Vagina (tissue), 2 donors: ENCODE measurements at places on chromosomes 1 and 21.

DNA sequence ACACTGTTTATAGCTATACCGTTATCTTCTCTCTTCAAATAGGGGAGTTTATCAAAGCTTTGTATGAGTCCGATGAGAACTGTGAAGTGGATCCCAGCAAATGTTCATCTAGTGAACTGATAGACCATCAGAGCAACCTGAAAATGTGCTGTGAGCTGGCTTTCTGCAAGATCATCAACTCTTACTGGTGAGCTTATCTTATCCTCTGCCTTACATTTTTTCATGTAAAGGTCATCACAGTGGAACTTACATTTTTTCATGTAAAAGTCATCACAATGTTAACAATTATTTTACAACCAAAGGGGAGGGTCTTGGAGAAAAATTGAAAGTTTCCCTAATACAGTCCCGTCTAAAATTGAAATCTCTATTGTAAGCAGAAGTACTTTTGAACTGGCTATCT, 45.2 kb downstream of the CLEC20A start:
- DNase-seq: no peak

- no peak for DNase-seq
Observed at GRCh38 chr1:169108863-169109560, 2.5 kb downstream of the ATP1B1 start.

GRCh38 chr1:243751506-243751905, 98.5 kb downstream of the AKT3 start:
- DNase-seq: no peak

DNA sequence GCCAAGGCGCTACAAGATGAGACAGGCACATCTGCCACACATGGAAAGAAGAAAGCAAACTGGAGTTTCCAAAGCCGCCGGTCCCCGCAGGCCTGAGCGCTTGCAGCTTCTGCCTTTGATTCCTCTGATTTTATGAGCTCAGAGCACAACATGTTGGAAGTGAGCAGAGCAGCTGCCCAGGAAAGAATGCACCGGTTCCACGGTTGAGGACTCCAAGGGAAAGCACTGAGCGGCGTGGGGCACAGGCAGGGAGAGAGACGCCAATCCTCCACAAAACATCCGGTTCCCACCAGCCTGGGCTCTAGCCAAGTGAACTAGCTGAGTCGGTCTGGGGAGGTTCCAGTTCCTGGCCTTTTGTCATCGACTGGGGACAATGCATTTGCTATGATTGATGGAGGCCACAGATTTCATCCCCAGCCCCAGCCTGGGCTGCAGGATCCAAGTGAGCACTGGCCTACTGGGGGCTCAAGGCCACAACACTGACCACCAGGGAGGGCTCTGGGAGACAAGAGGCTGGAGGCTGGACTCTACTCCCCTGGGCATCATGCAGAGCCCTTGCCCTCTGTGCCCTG, 253.1 kb upstream of the IRF2BP2 start:
- DNase-seq: no peak

GRCh38 chr1:215397106-215397505, 170.0 kb upstream of the KCTD3 start:
- no peak for DNase-seq

DNA sequence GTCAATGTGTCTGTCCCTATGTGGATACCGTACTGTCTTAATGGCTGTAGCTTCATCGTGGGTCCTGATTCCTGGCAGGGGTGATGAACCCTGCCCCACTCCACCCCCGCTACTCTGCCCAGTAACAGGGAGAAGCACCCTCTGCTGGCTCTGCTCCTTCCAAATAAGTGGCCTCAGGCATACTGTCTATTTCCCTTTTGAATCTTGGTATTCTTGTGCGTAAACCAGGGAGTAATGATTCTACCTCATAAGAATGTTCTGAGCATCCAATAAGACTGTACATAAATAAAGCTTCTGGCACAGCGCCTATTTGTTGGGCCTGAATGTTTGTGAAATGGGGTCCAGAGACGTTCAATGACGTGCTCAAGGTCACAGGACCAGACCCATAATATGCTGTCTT, 35.2 kb upstream of the CTPS1 start:
- DNase-seq: no peak

GRCh38 chr21:36330904-36331303, 10.9 kb downstream of the MORC3 start:
- DNase-seq: no peak

GRCh38 chr1:28447679-28448078, 58.2 kb upstream of the RCC1 start:
- no peak for DNase-seq

DNA sequence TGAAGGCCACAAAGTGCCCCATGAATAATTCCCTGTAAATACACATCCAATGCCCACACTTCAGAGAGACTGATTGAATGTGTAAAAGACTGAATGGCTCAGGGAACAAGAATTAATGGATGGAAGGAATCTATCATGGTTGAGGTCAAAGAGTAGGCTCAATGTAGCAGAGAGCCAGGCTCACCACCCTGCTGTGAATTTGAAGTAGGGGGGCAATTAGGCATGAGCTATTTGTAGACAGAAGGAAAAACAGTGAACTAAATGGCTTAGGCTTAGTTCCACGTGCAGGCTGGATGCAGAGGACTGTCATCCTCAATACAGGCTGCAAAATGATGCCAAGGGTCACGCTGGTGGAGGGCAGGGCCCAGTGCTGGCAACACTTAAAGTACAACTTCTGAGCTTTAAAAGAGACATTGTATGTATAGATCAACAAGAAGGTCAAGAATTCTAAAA, 22.9 kb upstream of the IGSF3 start:
- DNase-seq: no peak

DNA sequence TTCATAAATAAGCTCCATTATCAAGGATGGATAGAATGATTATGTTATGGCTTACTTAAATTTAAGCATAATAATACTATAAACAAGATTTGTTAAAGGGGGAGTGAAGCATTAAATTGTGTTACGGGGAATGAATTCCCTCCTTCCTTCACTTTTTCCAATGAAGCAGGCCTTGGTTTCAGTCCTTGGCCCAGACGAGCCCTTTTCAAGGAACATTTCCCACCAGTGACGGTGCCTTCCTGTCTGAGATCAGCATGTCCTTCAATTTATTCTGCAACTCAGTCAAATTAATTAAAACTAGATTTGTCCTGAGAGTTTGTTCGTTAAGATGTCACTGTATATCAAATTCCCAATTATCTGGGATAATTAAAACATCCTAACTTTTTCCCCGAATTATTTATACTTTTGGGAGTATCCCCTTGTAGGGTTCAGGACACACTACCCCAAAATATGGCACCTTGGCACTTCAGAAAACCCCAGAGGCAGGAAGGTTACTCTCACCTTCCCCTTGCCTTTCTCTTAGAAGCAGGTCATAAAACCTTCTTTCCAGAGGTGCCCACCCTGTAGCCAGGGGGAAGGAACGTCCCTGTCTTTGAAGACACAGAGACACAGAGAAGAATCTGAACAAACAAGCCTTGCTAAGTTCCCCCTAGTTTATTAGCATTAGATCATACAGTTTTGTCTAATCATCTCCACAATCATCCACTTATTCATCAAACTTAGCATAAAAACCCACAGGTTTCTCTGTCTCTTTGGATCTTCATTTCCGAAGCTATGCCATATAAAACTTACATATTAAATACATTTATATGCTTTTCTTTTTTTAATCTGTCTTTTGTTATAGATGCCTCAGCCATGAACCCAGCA, 86.2 kb upstream of the ARHGAP29 start:
- no peak for DNase-seq

DNA sequence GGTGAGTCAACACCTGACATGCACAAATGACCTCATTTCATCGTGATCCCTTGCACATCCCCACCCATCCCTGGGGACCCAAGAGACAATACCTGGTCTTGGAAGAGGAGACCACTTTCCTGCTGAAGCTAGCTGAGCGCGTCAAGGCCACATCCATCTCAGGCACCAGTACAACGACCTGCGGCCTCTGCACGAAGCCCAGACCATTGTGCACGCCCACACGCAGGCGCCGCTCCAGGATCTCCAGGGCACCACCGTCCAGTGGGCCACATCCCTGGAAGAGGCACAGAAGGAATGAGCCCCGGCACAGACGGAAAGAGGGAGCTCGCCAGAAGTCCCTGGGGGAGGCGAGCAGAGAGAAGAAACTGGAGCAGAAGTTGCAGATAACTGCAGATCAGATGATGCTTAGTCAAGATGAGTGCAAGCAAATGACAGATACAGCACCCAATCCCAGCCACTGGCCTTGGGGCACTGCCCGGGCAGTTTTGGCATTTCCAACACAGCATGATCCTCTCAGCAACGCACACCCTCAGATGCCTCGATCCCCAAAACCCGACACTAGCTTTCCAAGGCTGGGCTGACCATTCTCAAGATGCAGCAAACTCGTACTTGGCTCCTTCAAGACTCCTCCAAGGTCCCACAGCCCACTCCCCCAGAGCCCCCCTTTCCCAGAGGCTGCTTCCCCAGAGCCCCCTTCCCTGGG, 44.1 kb downstream of the NPHP4 start:
- DNase-seq: peak; percentile 91

DNA sequence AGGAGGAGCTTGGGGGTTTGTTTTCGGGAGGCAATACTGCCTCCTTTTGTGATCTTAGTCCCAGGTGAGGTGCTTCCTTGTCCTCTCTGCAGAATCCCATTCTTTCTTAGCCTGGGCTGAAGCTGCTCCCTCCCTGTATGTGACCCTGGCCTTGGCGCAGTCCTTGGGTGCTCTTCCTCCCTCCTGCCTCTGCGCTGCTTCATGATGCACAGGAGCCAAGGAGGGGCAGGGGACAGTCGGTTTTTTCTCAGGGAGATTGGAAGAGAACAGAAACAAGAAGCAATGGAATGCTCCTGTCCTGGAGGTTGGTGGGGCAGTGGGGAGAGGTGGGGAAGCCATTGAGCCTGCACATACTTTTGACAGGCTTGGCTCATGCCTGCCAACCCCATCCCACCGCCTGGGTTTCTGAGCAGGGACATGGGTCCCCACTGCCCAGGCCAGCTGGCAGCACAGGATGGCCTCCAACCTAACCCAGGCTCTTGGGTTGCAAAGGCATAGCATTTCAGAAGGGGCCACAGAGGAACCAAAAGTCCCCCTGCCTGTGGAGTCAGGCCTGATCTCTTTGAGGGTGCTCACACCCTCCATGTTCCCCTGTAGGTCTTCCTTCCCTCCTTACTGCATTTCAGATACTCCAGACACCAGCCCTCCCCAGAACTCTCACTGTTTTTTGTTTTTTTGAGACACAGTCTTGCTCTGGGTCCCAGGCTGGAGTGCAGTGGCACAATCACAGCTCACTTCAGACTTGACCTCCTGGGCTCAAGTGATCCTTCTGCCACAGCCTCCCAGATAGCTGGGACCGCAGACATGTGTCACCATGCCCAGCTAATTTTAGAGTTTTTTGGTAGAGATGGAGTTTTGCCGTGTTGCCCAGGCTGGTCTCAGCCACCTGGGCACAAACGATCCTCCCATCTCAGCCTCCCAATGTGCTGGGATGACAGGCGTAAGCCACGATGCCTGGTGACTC, 16.1 kb downstream of the IL6R start:
- no peak for DNase-seq

DNA sequence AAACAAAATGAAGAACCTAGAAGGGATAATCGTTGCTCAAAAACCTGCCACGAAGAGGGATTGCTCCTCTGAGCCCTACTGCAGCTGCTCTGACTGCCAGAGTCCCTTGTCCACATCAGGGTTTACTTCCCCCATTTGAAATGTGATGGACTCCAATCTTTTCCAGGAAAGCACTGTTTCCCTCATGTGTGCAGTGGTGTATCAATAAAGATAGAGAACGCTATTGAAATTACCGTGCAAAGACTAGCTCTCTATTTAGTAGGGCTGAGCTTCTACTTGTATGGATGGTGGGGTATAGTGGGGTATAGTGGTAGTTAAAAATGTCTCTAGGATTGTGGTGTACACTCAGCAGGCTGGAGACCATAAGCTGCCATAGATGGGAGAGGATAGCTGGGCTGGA, 3.7 kb downstream of the TMCO2 start:
- DNase-seq: no peak

DNA sequence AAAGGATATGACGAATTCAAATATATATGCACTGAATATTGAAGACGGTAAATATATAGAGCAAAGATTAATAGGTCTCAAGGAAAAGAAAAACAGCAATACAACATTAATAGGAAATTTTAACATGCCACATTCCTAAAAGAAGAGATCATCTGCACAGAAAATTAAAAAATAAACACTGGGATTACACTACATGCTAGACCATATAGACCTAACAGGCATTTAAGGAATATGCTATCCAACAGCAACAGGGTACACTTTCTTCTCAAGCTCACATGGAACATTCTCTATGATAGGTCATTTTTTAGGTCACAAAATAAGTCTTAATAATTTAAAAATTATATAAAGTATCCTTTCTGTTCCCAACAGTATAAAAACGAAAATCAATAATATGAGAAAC, 1038.3 kb downstream of the KCNT2 start:
- no peak for DNase-seq

DNA sequence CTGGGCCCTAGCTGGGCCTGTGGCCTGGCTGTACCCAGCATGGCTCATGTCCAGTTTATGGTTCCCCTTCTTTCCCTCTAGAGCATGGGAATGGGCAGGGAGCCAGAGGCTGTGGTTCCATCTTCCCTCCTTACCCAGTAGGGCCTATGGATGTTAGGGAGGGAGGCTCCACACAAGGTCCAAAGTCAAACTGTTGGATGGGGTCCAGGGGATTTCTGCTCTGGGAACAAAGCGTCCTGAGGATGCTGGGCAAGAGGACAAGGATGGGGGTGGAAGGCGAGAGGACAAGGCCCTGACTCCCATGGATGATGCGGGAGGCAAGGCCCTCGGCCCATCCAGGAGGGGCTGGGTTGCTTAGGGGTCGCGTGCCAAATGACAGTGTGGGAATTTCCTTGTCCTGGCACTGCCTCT, 17.3 kb downstream of the CSF1 start:
- DNase-seq: no peak

DNA sequence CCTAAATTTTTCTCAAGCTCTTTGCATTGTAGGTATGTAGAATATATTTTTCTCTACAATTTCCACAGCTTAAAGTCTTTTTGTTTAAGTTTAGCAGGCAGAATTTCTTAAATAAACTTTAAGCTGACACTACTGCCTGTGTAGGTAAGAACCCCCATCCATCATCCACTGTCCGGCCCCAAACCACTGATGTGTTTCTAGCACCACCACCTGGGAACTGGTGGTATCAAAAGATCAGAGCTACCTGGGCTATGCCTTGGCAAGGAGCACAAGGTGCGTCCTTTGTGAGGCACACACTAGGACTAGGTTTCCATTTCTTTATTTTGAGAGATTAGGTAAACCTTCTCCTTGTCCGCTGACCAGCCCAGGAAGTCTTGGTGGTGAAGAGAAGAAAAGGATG, 10.5 kb upstream of the LELP1 start:
- peak; percentile 25 for DNase-seq

GRCh38 chr1:39136638-39137037, 67.9 kb upstream of the MACF1 start:
- no peak for DNase-seq
